ENCODE measurements at places on chromosomes 11 and 22.

DNA sequence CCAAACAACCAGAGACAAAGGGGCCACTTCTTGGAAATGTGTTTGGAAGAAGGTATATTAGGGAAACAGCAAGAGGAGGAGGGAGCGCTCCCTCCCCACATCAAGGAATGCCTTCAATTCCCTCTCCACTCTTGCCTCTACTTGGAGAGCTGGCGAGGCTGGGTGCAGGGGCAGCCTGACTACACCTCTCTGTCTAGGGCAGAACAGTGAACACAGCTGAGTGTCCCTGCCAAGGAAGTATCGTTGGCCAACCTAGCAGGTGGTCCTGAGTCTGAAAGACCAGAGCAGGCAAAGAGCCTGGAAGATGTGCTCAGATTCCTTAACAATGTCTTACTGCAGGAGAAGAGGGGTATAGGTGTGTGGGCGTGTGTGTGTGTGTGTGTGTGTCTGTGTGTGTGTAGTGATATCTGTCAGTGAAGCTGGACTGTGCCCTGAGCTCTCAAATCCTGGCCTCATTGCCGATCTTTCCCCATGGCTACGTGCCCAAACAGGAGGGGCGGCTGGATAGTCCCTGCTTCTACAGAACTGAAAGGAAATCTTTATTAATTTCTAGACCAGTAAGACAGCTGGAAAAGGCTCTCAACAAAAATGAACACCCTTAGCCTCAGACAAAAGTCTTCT lies 46.8 kb downstream of the PAMR1 start:
- DNase-seq: no peak

DNA sequence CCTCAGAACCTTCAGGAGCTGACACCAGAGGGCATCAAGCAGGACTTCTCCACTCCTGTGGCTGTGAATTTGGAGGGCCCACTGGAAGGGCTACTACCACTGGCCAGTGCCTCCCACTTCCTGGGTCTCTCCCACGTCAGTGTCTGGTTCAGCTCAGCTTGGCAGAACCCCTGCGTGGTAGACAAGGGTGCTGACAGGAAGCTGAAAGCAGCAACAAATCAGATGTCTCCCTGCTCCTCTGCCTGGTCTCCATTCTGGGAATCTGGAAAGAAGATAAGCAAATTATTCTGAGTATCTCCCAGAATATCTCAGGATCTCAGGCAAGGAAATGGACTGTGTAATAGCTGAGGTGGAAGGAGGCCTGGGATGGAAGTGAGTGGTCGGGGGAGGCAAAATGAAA lies 61.5 kb downstream of the TMPRSS5 start:
- DNase-seq: no peak

- no peak for DNase-seq
These were observed 503.7 kb downstream of the NTM start for GRCh38 chr11:131874070-131874469.

- DNase-seq: no peak
These were observed 252.7 kb upstream of the PITPNB start for GRCh38 chr22:28171712-28172111.

DNA sequence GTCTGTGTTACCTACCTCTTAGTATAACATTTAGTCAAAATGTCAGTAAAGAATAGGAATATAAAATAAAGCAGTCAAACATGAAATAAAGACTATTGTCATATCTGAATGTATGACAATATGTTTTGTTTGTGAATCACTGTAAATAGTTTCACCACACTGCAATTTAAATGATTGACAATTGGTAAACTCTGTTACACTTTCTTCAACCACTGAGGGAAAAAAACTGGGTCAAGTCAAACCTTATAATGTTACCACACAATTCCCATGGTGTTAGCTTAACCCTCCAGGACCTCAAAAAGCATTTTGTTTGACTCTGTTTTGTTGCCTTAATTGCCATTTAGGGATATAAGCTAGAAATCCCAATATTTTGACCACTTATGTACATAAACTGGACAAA lies 10.5 kb upstream of the MMP13 start:
- no peak for DNase-seq

DNA sequence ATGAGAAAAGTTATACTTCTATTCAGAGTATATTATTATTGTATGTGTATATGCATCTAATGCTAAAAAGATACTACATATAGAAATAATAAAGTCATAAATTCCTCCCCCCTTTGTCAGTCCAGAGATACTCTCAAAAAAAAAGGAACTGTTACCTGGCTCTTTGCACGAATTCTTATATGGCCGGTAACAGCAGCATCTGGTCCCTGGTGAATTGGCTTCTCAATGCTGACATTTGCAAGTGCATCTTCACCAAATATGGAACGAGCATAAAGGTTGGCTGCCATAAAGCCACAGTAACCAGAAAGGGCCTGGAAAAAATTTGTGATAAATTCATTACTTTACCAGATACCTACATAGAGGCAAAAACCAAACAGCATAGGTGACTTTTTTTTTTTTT lies 41.2 kb downstream of the COPB1 start:
- no peak for DNase-seq

DNA sequence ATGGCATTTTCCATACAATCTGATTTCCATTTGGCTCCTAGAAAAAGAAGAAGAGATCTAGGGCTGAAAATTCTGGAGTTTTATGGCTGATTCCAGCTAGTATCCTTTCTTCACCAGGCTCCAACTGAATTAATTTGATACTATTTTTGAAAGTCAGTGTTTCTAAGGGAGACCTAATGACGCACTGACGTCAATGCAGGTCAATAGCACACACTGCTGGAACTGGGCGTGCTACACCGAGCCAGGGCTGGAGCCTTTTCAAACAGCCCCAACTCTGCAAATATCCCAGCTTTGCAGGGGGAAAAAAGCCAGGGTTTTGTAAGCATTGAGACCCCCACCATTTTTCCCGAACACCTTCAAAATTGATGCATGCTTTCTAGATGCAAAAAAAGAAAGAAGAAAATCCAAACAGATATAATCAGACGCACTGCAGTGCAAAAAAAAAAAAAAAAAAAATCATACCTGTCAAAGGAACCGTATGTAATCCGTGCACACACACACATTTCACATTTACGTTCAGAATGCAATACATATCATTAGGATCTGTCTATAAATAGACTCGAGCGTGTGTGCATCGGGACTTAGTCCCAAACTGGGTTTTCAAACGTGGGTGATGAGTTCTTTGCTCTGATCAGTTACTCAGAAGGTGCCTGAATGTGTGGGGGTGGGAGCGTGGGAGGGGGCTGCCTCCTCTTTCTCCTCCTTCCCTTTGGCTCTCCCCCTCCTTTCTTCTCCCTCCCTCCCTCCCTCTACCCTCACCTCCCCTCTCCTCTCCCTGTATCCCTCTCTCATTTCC lies 124.5 kb upstream of the HSD17B12 start:
- no peak for DNase-seq

DNA sequence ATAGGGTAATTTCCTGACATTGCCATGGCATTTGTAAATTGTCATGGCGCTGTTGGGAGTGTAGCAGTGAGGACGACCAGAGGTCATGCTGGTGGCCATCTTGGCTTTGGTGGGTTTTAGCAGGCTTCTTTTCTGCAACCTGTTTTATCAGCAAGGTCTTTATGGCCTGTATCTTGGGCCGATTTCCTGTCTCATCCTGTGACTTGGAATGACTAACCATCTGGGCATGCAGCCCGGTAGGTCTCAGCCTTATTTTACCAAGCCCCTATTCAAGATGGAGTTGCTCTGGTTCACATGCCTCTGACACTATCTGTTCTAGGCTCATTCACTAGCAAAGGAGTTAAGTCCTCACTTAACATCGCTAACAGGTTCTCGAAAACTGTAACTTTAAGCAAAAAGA lies 1374.2 kb downstream of the FAM181B start:
- no peak for DNase-seq

DNA sequence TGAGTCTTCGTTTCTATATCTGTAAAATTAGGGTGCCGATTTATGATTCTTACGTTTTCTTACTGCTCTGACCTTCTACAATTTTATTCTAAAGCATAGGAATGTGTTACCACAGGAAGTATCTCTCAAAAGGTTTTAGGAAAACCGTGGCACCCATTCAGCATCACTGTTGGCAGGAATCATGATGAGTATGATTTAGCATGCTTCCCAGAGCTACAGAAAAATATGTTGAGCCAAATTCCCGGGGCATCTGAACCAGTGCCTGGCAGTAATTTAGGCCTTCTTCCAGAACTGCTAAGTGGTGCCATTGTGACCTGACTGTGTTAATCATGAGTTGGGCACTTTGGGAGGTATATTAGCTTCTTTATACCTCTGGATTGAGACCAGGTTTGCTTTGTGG lies 605.0 kb upstream of the RAG2 start:
- DNase-seq: no peak

DNA sequence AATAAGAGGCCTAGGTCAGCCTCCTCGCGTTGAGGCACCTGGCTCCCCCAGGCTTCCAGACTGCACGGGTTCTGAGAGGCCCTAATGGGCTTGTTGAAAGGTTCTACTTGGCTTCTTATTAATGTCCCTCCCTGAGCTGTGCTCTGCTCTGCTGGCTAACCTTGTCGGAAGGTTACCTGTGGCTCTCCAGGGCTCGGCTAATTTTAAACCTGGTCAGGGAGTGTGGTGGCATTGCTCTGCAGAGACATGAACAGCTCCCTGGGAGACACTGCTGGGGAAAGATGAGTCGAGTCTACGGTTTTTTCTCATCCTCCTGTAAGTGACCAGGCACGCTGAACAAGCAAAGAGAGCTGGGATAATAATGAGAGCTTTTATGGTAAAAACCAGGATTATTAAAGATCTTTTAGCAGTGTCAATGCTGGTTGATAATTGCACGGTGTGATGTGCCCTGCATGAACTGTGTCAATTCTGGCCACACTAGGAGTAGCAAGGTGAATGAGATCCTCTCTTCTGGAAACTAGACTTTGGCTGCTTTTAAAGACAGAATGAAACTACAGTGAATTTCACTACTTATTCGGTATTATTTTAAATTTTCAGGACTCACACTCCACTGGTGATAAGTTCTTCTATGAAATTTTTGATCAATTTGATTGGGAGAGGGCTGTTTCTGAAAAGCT lies 70.7 kb downstream of the TEAD1 start:
- DNase-seq: no peak

DNA sequence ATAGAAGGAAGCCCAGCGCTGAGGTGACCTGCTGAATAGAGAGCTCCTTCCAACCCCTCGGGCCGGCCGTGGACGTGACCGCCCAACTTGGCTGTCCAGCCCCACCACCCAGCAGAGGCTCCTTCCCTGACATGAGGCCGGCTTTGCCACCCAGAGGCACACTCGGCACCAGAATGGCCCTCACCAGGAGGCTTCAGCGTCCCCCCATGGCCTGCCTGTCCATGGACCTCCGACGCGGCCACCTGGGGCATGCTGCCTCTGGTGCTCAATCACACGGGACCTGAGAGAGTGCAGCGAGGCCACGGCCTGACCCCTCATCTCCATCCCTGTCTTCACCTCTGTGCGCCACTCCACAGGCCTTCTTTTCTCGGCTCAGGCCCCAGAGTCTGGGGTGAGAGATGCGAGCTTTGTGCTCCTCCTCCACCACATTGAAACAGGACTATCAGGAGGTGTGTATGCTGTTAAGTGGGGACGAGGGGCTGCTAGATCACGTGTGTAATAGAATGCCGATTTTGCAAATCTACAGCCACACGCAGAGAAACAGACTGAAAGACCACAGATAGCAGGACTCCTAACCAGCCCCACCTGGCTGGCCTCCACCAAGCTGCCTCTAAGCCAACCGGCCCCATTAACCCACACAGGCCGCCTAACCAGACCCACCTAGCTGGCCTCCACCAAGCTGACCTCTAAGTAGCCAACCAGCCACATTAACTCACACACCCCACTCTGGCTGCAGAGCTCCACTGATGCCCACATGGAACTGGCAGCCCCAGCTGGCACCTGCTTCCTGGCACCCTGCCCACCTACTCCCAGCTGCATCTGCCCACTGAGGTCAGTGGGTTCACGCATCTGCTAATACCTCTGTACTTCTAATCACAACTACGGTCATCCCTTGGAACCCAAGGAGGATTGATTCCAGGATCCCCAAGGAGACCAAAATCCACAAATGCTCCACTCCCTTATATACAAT lies 20.7 kb downstream of the LINC01488 start:
- no peak for DNase-seq

GRCh38 chr11:77512092-77512491 lies 38.2 kb upstream of the PAK1 start:
- no peak for DNase-seq

GRCh38 chr11:116888024-116888423 lies 50.6 kb upstream of the APOA1 start:
- no peak for DNase-seq

DNA sequence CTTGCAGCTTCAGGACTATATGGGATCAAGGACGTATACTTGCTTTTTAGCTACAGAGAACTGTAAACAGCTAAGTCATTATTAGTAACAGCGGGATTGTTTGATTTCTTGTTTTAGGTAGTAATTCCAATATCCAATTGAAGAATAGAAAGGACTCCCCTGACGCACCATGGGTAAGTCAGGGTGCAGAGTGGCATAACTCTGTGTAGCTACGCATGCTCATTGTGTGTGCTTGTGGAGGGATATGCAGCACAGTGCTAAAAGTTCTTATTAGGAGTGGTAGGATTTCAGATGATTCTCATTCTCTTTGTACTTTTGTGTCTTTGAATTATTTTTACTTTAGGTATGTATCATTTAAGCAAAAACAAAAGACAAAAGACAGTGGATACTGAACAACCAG lies 7.7 kb upstream of the PEX26 start:
- no peak for DNase-seq

DNA sequence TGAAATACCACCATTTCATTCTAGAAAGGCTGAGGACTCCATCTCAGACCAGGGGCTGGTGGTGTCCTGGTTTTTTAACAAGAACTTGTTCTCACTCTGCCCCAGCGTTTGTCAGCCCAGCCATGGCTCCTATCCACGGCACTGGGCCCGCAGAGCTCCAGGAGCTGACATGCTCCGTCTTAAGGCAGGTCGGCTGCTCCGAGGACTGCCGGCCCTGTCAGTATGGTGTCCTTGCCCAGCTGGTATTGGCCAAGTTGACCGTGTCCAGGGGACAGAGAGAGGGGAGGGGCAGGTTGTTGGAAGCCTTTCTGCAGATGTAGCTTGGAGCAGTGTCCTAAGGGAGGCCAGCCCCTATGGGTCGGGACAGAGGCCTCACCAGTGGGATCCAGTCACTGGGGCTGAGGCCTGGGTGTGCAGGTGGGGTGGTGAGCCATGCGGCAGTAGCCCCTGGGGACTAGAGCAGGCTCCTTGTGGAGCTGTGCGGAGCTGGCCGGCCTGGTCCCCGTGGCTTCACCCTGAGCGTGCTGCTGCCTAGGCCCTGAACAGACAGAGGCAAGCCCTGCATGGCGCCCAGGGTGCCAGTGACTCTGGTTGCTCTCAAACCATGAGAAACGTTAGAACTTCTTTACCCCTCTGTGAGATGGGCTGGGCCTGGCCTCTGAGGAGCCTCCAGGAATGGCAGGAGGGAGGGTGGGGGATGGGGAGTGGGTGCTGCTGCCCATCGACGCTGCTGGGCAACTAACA lies 39.9 kb upstream of the KCNQ1OT1 start:
- no peak for DNase-seq

All from GM12865 (cell line).